ENCODE measurements at places on chromosomes 16 and 17.

DNA sequence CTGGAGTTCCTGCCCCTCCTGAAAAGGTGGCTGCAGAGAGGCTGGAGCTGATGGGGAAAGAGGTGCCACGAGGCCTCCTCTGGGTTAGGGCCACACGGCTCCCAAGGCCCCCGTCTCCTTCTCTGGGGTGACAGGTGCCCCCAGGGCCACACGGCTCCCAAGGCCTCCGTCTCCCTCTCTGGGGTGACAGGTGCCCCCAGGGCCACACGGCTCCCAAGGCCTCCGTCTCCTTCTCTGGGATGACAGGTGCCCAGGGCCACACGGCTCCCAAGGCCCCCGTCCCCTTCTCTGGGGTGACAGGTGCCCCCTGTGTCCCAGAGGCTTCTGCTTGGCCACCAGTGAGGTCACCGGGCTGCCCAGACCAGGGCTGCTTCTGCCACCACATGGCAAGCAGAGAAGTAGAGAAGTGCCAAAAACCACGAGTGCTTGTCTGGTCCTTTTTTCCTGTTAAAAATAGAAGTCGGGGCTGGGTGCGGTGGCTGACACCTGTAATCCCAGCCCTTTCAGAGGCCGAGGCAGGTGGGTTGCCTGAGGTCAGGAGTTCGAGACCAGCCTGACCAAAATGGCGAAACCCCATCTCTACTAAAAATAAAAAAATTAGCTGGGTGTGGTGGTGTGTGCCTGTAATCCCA is 4.1 kb downstream of the CAPN15 start:
- no peaks in the 10 kb centered on the region for H3K27me3 ChIP-seq
- DNase-seq: no peak
- no peak overlapping the region for H3K27ac ChIP-seq

GRCh38 chr16:67528222-67528869 is at the start of gene RIPOR1:
Gene RIPOR1, plus strand, starts transcription at chr16:67528829. Its CDS starts 9,618 bp downstream, at chr16:67538447.
- H3K27ac ChIP-seq: peak within 1 kb of the TSS; percentile 73
- H3K27me3 ChIP-seq: no peaks in the 10 kb centered on the region
- no peaks in the 10 kb centered on the region for H3K36me3 ChIP-seq
- peak within 1 kb of the TSS; percentile 93 for H3K4me3 ChIP-seq
- H3K4me1 ChIP-seq: no peaks in the 10 kb centered on the region

DNA sequence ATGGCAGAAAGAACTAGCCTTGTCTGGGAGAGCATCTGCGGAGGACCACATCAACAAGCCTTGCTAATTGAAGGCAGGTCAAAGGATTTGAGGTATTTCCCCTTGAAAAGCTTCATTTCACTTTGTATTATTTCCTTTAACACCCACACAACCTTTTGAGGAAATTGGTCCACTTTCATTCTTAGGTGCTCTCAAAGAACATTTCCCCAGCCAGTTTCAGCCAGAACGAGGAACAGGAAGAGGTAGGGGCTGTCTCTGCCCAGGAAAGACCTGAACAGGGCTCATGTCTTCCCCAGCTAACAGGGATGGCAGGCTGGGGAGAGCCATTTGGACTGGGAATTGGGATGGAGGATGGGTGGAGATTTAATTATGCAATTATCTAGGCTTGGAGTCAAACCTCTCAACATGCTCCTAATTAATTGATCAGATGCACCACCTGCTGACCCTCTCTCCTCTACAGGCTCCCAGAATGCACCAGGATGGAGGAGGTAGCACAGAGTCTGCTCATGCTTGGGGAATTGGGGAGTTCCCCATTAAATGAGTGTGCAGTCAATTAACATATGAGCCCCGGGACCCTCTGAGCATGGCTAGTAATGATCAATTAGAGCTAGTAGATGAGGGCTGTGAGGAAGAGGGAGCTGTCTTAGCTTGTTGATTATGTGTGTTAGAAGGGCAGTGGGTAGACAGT is 84.6 kb downstream of the GP2 start:
- no peaks in the 10 kb centered on the region for H3K27me3 ChIP-seq
- H3K36me3 ChIP-seq: no peaks in the 10 kb centered on the region
- H3K4me3 ChIP-seq: no peak overlapping the region
- H3K4me1 ChIP-seq: no peaks in the 10 kb centered on the region
- H3K27ac ChIP-seq: no peak overlapping the region

GRCh38 chr17:15440347-15440746 is 27.1 kb downstream of the CDRT4 start:
- no peak overlapping the region for H3K27ac ChIP-seq
- H3K4me3 ChIP-seq: no peak overlapping the region
- peaks cover 5% of the 10 kb centered on the region for H3K36me3 ChIP-seq
- no peaks in the 10 kb centered on the region for H3K4me1 ChIP-seq
- peak; percentile 59 for DNase-seq
- no peaks in the 10 kb centered on the region for H3K27me3 ChIP-seq

- no peak for DNase-seq
- no peak overlapping the region for H3K4me3 ChIP-seq
- no peaks in the 10 kb centered on the region for H3K36me3 ChIP-seq
- H3K27ac ChIP-seq: no peak overlapping the region
- no peaks in the 10 kb centered on the region for H3K27me3 ChIP-seq
These were observed 4.8 kb upstream of the QPRT start for GRCh38 chr16:29674188-29674587.

DNA sequence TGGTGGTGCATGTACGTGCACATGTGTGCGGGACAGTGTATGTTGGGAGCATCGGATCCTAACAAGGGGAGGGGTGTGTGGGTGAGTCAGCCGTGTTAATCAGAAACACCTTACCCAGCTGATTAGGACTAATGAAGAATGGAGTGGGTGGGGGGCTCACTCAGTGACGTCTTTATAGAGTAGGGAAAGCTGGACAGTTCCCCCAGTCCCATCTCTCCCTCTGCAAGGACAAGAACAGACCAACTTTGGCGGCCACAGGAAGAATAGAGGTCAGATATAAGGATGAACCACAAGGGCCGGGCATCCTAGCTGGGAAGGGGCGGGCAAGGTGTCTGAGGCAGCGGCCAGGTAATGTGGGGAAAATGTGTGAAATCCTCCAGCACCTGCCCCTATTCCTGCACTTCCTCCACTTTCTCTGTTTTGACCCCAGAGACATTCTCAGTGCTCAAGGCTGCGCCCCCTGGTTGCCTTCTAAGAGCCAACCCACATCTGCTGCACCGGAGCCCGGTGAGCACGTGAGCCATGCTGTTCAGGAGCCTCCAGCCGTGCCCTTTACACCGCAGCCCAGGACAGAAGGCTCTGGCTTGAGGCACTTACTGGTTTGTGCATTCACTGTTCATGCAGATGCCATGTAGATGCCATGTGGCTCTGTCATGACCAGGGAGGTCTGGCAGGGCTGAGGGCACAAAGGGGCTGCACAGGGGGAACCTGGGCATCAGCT is 18.9 kb upstream of the TBX21 start:
- H3K27me3 ChIP-seq: no peaks in the 10 kb centered on the region
- H3K4me3 ChIP-seq: no peak overlapping the region
- DNase-seq: no peak
- no peaks in the 10 kb centered on the region for H3K36me3 ChIP-seq

DNA sequence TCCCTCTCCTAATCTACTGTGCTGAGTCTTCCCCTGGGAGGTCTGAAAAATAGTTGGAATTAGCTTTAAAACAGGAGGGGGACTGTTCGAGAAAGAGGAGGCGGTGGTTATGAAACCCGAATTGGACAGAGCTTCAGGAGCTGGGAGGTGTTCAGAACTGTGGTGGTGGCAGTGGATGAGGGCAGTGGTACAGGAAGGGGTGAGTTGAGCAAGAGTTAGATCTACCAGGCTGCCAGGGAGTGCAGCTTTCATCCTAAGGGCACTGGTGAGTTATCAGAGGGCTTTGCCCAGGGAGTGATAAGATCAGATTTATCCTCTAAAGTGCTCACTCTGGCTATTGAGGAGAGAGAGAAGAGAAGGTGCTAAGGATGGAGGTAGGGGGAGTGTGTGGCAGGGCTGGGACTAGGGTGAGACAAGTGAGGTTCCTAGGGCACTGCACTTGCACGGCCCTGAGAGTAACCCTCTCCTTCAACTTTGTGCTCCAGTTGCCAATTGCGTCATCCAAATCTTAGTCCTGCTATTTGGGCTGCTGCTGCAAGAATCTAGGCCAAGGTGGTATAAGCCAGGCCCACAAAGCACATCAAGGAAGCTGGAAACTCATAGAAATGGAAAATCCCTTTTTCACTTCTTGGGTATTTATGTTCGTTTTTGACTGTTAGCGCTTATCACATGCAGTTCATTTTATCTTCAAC is 540.3 kb downstream of the XYLT1 start:
- no peaks in the 10 kb centered on the region for H3K4me1 ChIP-seq
- no peaks in the 10 kb centered on the region for H3K36me3 ChIP-seq
- H3K4me3 ChIP-seq: no peak overlapping the region
- no peaks in the 10 kb centered on the region for H3K27me3 ChIP-seq
- DNase-seq: no peak
- H3K27ac ChIP-seq: no peak overlapping the region

- H3K36me3 ChIP-seq: peaks cover 2% of the 10 kb centered on the region
- no peak overlapping the region for H3K27ac ChIP-seq
- no peaks in the 10 kb centered on the region for H3K4me1 ChIP-seq
- DNase-seq: no peak
- H3K4me3 ChIP-seq: no peak overlapping the region
These were observed 30.6 kb downstream of the CENPV start for GRCh38 chr17:16322636-16323035.

GRCh38 chr17:12659500-12659899 is 6.2 kb upstream of the MYOCD start:
- no peak overlapping the region for H3K4me3 ChIP-seq
- no peaks in the 10 kb centered on the region for H3K36me3 ChIP-seq
- no peak for DNase-seq

DNA sequence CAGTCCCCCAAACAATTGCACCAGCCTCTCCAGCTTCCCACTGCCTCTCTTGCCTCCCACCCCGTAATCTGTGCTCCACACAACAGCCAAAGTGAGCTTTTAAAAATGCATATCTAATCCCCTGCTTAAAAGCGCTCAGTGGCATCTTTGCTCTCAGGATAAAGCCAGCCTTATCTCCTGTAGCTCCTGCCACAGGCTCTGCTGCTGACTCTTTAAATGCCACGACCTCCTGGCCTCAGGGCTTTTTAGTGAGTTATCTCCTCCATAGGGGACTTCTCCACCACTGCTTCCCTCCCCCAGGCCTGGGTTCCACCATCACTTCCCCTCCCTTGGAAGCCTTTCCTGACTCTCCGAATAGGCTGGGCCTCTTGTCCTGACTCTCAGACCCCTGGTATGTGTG is 98.6 kb downstream of the GNAO1 start:
- H3K36me3 ChIP-seq: no peaks in the 10 kb centered on the region
- H3K27me3 ChIP-seq: no peaks in the 10 kb centered on the region
- H3K27ac ChIP-seq: no peak overlapping the region
- no peak for DNase-seq

- no peaks in the 10 kb centered on the region for H3K27me3 ChIP-seq
- no peaks in the 10 kb centered on the region for H3K36me3 ChIP-seq
These were observed 224.3 kb downstream of the SEC14L1 start for GRCh38 chr17:77364941-77365583.

GRCh38 chr17:72264682-72265405 is 144.0 kb downstream of the SOX9 start:
- H3K36me3 ChIP-seq: no peaks in the 10 kb centered on the region
- no peak overlapping the region for H3K4me3 ChIP-seq
- no peaks in the 10 kb centered on the region for H3K27me3 ChIP-seq
- H3K27ac ChIP-seq: no peak overlapping the region

DNA sequence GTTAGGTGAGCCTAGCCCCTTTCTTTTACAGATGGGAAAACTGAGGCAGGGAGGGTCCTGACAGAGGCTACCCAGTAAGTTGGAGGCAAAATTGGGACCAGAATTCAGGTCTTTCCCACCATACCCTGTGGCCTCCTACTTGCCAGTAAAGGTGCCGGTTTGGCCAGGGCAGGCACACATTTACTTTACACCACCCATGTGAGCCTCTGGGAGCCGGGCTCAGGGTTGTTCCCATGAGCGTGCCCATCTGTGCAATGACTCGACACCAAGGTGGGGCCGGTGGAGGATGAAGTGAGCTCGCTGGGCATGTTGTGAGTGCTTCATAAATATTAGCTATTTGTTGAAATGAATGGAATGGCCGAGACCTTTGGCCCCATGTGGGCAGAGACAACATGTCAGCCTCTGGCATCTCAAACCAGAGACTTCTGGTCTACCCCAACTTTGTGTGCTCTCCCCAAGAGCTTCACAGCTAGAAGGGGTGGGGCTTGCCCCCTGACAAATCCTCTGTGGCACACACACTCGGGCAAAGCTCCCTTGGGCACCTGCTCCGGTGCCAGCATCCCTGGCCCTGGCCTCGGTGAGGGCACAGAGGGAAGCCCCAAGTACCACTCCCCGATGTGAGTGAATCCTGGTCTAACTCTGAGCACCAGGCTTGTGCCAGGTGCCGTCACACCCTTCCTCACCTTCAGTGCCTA is 60.1 kb downstream of the SRCIN1 start:
- H3K36me3 ChIP-seq: no peaks in the 10 kb centered on the region
- H3K27ac ChIP-seq: no peak overlapping the region
- H3K4me3 ChIP-seq: no peak overlapping the region
- DNase-seq: no peak
- no peaks in the 10 kb centered on the region for H3K4me1 ChIP-seq
- no peaks in the 10 kb centered on the region for H3K27me3 ChIP-seq

GRCh38 chr16:27401768-27402568 is at the start of gene IL21R:
Gene IL21R, plus strand, starts transcription at chr16:27402174. Its CDS starts 27,898 bp downstream, at chr16:27430072.
- no peak within 1 kb of the TSS for H3K4me3 ChIP-seq
- H3K36me3 ChIP-seq: no peaks in the 10 kb centered on the region
- H3K27me3 ChIP-seq: no peaks in the 10 kb centered on the region

DNA sequence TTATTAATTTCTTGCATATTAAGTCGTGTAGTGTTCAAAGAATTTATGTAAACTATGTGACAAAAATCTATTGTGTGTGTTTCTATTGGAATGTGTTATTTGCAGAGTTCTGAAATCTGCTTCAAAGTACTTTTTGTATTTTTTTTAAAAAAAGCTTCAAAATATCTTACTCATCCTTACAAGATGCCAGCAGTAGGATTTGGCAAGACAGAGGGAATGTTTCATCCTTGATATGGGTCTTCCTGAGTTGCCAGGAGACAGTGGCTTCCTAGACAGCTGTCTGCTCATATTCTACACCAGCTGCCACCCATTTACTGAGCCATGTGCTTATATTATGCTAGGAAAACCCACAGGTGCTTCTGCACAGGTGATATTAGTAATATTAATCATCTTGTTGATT is 36.4 kb downstream of the EFCAB5 start:
- H3K27ac ChIP-seq: no peak overlapping the region
- no peak for DNase-seq
- no peaks in the 10 kb centered on the region for H3K27me3 ChIP-seq
- no peak overlapping the region for H3K4me3 ChIP-seq
- no peaks in the 10 kb centered on the region for H3K36me3 ChIP-seq
- no peaks in the 10 kb centered on the region for H3K4me1 ChIP-seq

GRCh38 chr17:8068736-8069586 is 18.6 kb downstream of the ALOX12B start:
- H3K27me3 ChIP-seq: no peaks in the 10 kb centered on the region
- no peaks in the 10 kb centered on the region for H3K36me3 ChIP-seq
- H3K27ac ChIP-seq: no peak overlapping the region

- H3K4me3 ChIP-seq: no peak overlapping the region
- DNase-seq: no peak
- H3K4me1 ChIP-seq: no peaks in the 10 kb centered on the region
- no peaks in the 10 kb centered on the region for H3K27me3 ChIP-seq
- H3K27ac ChIP-seq: no peak overlapping the region
- no peaks in the 10 kb centered on the region for H3K36me3 ChIP-seq
These were observed 11.6 kb downstream of the RCVRN start for GRCh38 chr17:9893411-9894012.

GRCh38 chr17:82974136-82974952 is 105.1 kb upstream of the METRNL start:
- H3K36me3 ChIP-seq: no peaks in the 10 kb centered on the region
- H3K27ac ChIP-seq: no peak overlapping the region
